ENCODE measurements at places on chromosomes 3 and 15. TPM values are rescaled to one million over a fixed set of nuclear protein-coding genes. Genes with fewer than 3 reads are reported as not detected.

Gene ISY1
- total RNA-seq, result 66.2 TPM

Gene ISLR2
- 0.08 TPM for total RNA-seq

Gene CSPG5
- total RNA-seq, result 0.30 TPM

Gene CLRN1
- total RNA-seq, result not detected

Gene PODXL2
- 0.95 TPM for total RNA-seq

Gene ELL3
- total RNA-seq, result 0.33 TPM

Gene PGBD4
- total RNA-seq, result 3.1 TPM

Gene CCNB2
- total RNA-seq, result 92.5 TPM

Gene TAGLN3
- total RNA-seq, result not detected

Gene PDZRN3
- total RNA-seq, result not detected

DNA sequence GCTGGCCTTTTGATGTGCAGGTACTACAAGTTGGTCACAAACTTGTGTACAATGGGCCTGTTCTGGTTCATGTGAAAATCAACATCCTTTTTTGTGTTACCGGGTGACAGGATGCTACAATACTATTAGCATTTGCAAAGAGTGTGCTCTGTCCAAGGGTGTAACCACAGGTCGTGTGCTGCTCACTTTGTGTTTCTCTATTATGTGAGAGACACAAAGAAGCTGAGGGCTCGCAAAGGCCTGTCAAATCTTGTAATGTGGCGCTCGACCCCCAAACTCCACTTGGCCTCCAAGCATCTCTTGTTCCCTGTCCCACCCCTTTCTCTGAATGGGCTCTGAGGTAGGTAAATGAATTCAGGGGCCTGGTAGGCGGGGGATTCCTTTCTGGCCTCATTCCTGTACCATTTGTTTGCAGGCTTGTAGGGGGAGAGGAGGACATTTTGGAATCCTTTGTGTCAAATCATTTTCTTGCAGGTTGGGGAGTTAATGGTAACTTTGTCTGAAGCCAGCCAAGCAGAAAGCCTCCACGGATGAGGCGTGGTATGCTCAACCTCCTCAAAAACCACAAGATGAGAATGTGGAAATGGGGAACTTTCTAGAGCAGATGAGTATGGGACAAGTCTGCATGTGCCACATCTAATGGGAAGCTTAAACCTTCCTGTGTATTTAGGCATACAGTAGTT, 109.1 kb downstream of the OPA1 start:
- DNase-seq, result no peak

GRCh38 chr3:67712259-67712658, 57.8 kb upstream of the SUCLG2 start:
- DNase-seq, result no peak

DNA sequence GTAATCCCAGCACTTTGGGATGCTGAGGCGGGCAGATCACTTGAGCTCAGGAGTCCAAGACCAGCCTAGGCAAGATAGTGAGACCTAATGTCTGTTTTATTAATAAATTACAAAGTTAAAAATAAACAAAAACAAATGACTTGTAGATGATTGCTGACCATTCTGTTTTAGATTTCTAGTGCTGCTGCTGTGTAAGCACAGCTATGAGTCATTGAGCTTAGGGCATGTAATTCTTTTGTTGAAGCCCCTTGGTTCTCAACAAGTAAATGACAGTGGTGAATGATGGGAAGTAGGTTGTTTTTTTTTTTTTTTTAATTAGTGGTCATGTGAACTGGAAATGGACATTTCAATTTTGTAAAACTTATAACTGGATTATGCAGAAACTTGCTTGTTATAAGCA, 63.3 kb downstream of the LEO1 start:
- no peak for DNase-seq

DNA sequence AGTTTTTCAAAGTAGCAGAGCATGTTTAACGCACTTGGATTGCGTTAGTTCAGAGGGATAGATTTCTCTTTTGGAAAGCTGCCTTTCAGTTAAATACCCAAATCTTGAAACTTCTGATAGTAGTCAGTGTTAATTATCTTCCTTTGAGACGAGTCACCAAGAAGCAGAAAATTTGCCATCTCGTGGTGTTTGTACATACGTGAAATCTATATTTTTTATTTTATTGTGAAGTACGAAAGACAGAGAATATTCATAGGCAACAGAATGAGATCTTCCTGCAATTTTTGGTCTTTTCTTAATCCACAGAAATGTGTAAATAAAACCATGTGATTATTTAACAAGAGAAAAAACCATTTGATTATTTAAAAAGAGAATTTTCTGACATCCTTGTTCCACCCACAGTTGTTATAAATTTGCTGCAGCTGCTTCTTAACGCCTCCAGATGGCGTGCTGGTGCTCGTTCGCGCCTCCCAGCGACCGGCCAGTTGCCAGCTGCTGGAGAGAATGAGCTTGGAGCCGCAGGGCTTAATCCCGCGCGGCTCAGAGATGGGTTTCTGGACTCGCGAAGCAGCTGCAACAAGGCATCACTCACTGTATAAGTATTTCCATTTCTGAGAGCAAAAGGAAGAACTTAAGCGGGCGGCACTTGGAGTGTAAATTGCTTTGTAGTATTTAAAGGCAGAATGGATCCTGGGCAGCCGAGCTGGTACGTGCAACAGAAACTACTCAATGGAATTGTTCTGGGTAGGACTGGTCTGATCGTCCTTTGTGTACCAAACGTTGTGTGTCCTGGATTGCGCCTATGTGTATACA, 10.5 kb upstream of the SLITRK3 start:
- peak; percentile 44 for DNase-seq

DNA sequence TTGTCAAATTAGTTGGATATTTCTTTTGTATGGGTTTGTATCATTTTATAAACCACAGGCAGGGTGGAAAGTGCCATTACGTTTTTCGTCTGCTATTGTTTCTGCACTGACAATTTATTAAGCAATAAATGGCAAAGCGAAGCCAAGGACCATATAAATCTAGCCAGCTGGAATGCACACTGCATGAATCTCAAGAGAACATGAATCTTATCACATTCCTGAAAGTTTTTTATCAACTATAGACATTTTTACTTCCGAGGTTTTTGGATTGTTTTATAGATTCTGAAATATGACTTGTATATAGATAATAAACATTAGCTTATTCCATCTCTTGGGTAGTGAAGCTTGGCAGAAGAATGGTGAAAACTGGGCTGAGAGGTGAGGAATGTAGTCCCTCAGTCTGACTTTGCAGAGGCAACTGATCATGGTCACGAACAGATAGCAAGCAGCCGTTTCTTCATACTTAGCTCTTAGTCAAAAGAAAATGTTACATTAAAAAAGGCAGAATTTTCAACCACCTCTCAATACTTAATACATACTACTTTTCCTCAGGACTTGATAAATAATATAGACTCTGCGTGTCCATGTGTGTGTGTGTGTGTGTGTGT, 102.7 kb downstream of the OSBPL10 start:
- no peak for DNase-seq

- no peak for DNase-seq
Measured at GRCh38 chr15:90435652-90436337, 47.8 kb downstream of the IQGAP1 start.

- no peak for DNase-seq
Measured at GRCh38 chr15:98785807-98786621, 137.7 kb downstream of the IGF1R start.

GRCh38 chr3:160097478-160097877, 108.8 kb downstream of the IL12A start:
- no peak for DNase-seq

DNA sequence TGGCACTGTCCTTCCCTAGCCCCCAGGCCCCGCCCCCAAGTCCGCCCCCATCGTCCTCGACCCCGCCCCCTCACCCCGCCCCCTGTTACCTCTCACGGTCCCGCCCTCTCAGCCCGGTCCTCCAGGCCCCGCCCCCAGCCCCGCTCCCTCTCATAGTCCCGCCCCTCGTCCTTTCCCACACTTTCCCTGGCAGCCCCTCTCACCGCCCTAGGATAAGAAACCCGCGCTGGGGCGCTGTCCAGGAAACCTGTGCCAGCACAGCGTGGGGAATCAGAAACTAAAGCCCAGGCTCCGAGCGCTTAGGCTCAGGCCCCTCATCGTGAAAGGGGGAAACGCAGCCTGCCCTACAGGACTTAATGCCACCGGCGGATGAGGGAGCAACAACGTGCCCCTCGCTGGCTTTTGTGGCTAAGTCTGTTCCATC, 20.9 kb downstream of the TRPM1 start:
- DNase-seq, result peak; percentile 31

- no peak for DNase-seq
Measured at GRCh38 chr3:98765721-98766120, 2.6 kb downstream of the ST3GAL6 start.

- no peak for DNase-seq
Measured at GRCh38 chr3:50090984-50091383, 2.3 kb downstream of the RBM5 start.

GRCh38 chr3:183988216-183988790, 29.4 kb downstream of the ABCC5 start:
- no peak for DNase-seq

DNA sequence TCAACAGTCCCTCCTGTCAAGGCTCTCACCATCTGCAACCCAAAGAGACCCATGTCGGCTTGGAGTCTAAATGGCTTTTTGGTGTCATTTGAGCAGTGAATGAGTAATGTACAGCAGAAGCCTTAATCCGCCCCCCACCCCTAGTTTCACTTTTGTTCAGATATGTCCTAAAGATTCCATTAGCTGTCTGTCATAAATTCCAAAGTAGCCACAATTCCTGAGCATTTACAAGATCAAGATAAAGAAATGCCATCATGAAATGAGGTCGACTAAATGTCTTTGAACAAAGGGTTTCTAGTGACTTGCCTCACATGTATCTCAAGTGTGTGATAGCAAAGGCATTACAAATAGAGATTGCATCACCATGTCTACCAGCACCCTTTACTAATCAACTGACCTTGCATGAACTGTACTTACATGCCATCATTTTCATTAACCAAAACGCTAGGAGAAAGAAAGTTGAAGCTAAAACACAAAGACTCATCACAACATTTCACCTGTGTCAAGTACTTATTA, 123.8 kb upstream of the PHLDB2 start:
- DNase-seq, result no peak

DNA sequence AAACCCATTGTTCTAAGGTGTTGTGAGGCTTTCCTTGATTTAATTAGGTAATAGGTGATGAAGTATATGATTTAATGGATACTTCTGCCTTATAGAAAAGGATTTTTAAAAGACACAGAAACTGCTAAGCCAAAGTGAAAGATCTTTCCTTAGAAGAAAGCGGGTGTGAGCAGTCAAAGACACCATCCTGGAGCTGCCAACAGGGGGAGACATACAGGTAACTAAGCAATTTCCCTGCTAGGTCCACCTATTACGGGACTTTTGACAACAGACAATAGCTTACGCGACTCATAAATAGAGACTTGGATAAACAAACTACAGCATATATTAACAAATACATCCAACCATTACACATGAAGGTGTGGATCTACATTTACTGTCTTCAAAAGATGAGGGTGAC, 669.5 kb downstream of the SQOR start:
- no peak for DNase-seq

DNA sequence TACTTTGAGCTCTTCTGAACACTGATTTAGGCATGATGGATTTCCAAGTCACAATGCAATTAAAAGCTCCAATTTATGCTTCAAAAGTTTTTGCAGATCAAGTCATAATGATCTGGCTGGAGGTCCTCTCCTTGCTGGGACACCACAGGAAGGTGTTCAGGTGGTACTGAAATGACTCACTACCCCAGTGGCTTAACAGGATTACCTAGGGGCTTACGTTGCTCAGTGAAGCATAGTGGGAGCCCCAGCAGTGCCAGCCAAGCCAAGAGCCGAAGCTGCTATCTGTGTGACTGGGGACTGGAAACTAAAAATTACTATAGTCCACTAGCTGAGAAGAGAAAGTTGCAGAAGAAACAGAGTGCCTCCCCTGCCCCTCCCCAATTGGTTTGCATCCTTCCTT, 110.1 kb upstream of the LPP start:
- peak; percentile 24 for DNase-seq

DNA sequence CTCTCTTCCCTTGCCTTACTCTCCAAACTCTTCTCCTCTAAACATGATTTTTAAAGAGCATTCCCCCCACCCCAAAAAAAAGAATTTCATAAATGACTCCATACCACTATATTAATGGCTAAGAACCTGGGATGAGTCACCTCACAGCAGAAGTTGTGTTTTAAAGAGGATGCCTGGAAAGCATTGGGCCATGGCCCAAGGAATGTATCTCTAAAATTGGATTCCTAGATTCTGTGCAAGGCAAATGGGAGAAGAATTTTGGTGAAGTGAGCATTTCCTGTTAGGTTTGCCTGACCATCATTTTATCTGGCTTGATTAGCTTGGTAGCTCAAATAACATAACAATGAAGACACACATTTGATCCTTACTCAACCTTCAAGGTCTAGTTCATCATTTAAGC, 251.4 kb downstream of the NR1D2 start:
- no peak for DNase-seq

GRCh38 chr3:124714223-124714853, 15.9 kb upstream of the UMPS start:
- no peak for DNase-seq

DNA sequence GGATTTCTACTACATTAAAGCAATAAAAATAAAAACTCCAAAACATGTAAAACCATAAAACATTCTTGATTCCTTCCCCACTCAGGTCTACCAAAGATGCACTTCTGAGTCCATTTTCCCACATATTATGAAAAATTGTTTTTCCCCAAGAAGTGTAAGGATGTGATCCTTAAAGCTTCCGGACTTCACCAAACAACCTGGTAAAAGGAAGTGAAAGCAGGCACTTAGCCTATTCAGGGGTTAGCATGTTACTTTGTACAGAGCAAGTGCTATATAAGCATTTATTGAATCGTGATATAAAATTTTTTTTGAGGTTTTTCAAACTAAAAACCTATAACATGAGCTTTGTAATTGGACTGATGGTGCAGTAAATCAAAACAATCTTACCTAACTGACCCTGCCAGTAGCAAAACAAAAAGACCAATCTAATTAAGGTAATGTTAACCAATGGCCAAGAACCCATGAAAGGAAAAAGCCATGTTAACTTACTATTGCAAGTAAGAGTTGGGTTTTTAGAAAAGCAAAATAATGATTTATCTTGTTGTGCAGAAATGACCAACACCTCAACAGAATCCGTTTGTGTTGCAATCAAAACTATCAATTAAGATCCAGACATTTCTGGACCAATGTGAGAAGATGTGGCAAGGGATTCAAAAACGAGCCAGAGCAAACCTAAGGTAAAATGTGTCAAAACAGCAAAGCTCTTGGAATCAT, 1.8 kb downstream of the SETD2 start:
- DNase-seq, result no peak

DNA sequence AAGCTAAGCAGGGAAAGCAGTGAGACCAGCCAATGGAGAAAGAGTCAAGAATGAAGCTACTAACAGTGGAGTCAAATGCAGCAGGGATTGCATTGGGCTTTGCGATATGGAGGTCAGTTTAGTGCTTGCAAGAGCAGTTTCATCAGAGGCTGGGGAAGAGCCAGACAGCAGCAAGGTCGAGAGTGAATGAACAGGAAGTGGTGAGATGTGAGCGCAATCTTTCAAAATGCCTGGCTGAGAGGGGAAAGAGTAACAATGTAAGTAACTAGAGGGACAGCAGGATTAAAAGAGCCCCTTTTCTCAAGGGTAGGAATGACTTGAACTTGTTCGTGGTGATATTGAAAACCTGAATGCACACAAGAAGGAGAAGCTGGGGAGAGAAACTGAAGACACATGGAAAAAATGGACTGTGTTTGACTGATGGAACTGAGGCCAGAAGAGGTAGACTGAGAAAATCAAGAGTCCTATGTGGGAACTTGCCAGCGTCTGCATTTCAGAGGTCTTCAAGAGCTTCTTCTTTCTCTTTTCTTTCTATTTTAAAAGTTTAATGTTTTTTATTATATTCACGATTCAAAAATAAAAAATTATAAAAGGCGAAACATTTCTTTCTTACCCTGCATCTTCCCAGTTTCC, 30.6 kb upstream of the GPR160 start:
- DNase-seq, result peak; percentile 55

Data from activated CD4-positive, alpha-beta memory T cell treated with anti-CD3 and anti-CD28 coated beads, Interleukin-2, amount 10 ng/mL, durations not matched to agents 7 days and 5 days (primary cell).